Endothelial cell (in vitro differentiated cells): ENCODE measurements at places on chromosomes 13 and 19. TPM values are rescaled to one million over a fixed set of nuclear protein-coding genes. Genes with fewer than 3 reads are reported as not detected.

- DNase-seq, result no peak
These were observed 46.9 kb downstream of the KLF2 start for GRCh38 chr19:16371540-16371986.

DNA sequence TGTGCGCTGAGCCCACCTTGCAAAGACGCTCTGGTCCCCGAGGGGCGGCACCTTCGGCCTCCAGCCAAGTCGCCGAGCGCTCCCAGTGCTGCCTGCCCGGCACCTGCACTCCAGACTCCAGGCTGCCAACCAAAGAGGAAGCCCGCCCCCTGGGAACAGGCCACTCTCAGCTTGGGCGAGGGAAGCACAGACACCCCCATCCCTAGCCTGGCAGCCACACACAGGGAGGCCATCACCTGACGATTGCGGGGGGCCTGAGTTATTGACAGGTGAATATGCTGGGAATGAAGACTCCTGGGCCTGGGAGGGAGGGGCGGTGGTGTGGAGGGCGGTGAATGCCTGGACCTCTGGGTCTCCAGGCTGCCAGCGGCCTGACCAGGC, 10.3 kb upstream of the ZNF492 start:
- no peak for DNase-seq

DNA sequence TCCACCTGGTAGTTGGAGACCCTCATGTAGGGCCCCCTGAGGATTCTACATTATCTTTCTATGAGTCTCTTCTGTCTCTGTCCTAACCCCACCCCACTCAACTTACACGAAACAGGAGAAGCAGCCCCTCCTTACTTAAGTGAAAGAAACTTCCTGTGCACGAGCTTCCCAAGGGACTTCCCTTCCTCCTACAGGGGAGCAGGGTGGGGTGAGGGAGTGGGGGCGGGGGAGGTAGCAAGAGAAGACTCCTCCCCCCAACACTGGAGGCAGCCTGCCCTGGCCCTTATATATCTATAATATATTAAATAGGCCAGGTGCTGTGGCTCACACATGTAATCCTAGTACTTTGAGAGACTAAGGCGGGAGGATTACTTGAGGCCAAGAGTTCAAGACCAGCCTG, 5.5 kb upstream of the PDE4C start:
- no peak for DNase-seq

DNA sequence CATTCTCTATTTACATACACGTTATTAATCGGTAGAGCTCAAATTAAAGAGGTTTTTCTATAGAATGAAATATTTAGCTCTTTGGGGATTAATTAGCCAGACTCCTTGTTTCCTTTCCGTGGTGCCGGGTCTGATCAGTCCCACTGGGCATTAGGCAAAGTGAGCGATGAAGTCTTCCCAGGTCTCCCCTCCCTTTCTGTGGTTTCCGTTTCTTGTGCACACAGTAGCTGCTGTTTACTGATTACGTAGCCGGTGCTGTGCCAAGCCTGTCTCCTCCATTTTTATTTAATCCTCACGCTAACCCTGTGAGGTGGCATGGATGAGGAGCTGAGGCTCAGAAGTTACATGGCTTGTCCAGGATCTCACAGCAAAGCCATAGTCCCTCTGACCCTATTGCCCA, 9.0 kb downstream of the SLC25A15 start:
- no peak for DNase-seq

DNA sequence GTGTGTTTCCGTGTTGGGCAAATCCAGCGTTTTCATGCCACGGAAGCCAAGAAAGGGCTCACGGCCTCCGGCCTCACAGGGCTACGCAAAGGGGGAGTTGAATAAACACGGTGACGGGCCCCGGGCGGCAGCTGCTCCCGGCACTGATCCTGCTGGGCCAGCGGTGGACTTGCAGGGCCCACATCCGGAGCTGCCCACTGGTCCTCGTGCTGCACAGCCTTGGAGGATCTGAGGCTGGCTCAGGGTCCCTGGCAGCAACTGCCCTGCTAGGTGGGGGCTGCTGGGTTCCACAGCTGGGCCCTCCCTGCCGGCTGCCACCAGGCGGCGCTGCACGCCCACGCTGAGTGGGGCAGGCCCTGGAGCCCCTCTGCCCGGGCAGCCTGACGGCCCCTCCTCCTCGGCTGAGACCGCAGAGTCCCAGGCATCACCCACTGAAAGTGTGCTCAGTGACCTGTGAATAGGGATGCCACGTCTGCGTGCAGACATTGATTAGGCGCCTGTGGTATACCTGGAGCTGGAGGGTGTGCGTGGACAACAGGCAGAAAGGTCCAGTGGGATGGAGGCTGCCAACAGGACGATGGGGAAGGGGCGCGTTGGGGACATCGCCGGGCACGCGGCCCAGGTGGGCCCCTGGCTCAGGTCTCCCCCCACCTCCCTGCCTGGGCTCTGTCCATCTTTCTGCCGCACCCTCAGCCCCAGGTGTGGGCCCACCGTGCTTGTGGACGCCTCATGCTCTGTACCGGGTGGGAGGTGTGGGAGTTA, 5.3 kb upstream of the HCN2 start:
- DNase-seq, result peak; percentile 85

DNA sequence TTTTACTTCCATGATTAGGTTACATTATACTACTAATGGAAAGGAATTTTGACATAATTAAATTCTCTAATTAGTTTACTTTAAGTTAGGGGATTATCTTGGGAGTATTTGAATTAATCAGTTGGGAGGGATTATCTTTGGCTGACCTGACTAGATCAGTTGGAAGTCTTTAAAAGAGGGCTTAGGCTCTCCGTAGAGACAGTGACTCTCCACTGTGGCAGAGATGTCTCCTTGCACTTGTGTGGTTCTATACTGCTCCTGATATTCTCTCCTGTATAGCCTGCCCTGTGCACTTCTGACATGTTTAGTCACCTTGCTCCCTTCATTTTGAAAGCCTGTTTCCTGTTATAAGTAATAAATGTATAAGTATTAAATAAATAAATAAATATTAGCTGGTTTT, 1612.3 kb upstream of the PRR20A start:
- DNase-seq, result no peak

ADGRE3 gene
- not detected for total RNA-seq

ZNF729 gene
- not detected for total RNA-seq

PTPRH gene
- total RNA-seq, result not detected

ZNF799 gene
- total RNA-seq, result 4.9 TPM

STK24 gene
- 92.3 TPM for total RNA-seq
